ENCODE measurements at places on chromosomes 1 and 21.

DNA sequence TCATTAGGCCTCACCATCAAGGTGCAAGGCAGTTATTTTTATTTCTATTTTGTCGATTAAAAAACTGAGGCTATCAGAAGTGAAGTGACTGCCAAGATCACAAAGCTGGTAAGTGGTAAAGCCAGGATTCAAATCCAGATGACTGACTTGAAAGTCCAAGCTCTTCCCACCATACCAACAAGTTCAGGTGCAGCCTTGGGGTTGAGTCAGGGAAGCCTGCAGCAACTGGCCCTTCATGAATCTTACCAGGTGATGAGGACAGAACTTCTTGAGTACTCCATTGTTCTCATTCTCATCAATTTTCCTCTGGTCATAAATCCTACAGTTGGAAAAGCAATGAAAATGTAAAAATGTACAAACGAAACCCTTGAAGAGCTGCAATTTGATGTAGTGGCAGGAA, 20.2 kb downstream of the PEA15 start:
- no peak for DNase-seq

DNA sequence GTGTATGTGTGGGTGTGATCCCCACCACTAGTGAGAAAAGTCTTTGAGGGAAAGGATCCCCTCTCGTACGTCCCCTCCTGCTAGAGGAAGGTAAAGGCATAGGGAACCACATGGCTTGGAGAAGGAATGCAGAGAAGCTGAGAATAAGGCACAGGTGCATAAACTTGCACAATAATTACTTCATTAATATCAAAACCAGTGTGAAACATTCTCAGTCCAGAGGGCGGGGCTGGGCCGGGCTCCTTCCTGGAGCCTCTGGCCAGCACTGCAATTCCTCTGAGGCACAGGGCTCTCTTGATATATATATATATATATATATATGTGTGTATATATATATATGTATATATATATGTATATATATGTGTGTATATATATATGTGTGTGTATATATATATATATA, 162.6 kb downstream of the TSEN15 start:
- no peak for DNase-seq

GRCh38 chr1:83769594-83770318, 229.2 kb downstream of the TTLL7 start:
- DNase-seq = no peak

DNA sequence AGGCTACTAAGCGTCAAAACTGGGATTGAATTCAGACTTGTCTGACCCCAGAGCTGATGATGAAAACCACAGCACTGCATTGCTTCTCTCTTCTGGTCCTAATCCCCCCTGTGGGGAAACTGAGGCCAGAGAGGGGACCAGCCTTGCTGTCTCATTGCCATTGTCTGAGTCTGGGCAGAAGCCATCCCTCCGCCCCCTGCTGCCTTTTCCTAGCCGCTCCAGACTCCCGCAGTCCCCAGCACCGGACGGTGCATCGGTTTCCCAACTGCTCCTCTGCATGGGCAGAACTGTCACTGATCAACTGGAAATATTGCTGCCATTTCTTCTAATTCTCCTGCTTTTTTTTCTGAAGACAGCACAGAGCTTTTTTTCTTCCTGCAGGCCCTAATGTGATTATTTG, 157.4 kb downstream of the ACTL8 start:
- no peak for DNase-seq

GRCh38 chr1:7580923-7581753, 190.0 kb upstream of the VAMP3 start:
- no peak for DNase-seq

DNA sequence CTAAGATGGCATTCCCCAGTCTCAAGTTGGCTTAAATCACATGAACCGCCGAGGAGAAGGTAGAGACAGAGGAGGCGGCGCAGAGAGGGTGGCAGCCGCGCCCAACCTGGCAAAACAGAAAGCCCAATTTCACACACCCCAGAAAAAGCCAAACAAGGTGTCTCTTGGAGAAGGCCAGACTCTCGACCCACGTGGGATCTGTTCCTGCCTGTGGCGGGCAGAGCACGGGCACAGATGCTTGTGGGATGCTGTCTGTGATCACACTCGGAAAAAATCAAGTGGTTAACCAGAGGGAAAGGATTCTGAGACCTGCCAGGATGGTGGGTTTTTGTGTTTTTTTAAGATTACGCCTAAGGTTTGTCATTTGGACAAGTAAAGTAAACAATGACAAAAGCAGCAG, 80.7 kb downstream of the MRPL37 start:
- DNase-seq = no peak

- no peak for DNase-seq
Observed at GRCh38 chr21:34900376-34900775, 148.7 kb downstream of the RUNX1 start.

DNA sequence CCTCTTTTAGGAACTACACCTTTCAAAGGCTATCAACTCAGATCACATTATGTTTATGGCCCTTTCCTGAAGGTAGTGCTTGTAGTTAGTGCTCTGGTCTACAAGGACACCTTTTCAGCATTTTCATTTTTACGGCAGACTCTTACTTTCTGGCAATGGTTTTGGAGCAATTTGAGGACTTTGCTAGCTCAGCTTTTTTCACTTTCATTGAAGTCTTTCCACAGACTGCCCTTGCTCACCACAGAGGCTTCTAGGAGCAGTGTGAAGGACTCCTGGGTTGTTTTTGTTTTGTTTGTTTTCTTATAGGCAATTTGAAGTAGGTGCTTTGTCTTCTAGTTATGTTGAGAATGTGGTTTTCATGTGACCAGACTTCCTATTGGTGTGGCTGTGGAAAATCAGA, 43.1 kb downstream of the CD55 start:
- no peak for DNase-seq

DNA sequence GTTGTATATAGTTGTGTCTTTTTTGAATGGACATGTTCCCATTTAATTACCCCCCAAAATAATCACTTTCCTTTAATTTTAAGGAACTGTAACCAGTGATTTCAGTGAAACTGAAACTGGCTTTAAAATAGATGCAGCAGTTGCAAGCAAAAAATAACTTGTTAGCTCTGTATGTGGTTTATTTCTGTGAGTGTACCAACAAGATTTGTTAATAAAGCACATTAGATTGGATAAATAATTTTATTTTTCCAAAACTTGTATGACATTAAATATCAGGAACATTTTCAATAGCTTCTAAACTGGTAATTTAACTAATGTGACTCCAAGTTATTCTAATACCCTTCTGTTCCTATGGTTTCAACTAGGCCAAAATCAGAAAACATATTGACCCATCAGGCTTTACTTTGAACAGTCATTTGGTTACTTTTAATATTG, 184.3 kb upstream of the CACYBP start:
- DNase-seq = no peak

DNA sequence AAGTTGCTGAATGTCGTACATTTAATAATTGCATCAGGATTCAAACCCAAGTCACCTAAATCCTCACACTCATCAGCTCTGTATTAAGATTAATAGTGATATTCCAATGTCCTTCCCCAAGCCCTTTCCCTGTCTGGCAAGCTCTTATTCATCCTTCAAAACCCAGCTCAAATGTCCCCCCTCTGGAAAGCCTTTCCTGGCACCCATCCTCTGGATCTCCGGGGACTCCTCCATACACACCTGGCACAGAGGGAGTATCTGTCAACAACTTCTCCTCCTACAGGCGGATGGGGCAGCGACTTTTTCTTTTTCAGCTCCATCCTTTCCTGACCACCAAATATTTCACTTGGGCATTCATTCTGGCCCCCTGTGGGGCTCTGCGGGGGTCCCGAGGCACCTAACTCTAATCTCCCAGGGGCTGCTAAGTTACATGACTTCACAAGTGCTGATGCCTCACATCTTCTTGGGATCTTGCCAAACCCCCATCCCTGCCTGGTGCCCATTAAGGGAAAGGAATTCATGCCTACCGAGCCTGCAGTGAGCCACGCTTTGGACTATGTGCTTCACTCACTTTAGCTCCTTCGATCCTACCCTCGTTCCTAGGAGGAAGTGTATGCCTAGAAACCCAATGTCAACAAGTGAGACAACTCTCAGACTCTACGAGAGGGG, 15.2 kb downstream of the TINAGL1 start:
- no peak for DNase-seq

DNA sequence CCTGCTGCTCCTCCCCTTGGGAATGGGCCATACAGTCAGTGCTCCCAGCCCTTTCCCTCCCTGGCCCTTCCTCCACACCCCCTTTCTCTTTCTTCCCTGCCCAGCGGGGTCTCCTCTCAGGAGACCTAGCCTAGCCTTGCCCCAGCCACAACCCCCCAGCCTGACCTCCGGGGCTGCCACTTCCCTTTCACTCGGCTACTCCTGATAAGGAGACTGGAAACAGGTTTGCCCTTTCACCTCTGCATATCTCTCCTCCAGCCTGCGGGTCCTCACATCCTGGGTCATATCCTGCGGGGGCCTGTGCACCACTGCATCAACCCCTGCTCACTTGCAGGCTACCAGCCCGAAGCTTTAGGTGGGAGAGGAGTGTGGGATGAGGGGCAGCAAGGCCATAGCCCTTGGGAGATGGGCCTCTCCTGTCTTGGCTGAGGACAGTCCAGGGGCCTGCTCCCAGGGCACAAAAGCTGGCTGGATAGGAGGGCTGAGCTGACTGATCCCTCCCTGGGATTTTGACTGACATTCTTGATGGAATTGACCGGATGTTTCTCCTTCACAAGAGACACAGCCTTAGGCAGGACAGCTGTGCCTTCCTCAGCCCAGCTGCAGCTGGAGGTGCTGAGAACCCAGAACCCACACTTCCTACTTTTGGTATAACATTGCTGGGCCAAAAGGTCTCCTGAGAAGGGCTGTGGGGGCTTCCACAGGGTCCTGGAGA, 19.2 kb upstream of the ALX3 start:
- DNase-seq = no peak

DNA sequence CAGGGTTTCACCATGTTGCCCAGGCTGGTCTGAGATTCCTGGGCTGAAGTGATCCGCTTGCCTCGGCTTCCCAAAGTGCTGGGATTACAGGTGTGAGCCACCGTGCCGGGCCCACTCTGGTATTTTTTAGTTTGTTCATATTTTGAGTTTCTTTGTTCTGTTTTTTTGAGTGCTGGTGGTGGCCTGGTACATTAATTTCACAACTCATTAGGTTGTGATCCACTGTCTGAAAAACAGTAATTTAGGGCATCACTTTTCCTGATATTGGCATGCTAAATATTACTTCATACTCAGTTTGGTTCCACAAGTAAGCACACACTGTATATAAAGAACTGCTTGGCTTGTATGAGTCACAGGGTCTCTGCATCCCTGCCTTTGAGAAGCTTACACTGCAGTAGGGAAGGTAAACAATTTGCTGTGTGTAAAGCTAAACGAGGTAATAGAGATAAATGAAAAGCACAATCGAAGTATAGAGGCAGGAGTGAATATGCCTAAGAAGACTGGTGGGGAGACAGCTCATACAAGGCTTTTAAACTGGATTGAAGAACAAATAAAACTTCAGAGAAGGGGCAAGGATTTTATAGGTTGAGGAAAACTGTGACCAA, 7.7 kb downstream of the SNX27 start:
- DNase-seq = no peak

GRCh38 chr1:10663678-10664035, 132.8 kb downstream of the CASZ1 start:
- DNase-seq = no peak

GRCh38 chr1:92211166-92211565, 6.5 kb upstream of the C1orf146 start:
- no peak for DNase-seq

DNA sequence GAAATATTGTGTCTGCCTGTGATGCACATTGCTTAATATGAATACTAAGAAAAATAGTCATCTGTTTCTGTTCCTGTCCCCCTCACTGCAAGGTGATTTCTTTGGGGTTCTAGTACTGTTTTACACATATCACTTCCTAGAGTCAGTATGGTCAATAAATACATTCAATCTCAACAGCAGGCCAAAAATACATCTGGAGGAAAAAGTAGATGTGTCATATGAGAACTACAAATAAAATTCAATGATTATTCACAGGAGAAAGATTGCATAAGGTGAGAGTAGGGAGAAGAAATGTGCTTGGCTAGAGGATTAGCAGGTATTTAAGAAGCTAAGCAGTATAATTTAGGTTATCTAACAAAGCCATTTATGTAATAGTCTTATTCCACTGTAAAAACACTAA, 45.3 kb upstream of the SAMSN1 start:
- no peak for DNase-seq

GRCh38 chr1:170196490-170197236, 50.9 kb downstream of the NTMT2 start:
- no peak for DNase-seq

GRCh38 chr1:200468264-200469001, 58.6 kb upstream of the ZNF281 start:
- DNase-seq = no peak

GRCh38 chr1:66295803-66296202, 238.2 kb upstream of the SGIP1 start:
- DNase-seq = no peak

- DNase-seq = no peak
Observed at GRCh38 chr1:186819126-186819525, 9.6 kb upstream of the PLA2G4A start.

- no peak for DNase-seq
Observed at GRCh38 chr1:190619724-190620123, 142.1 kb upstream of the BRINP3 start.

DNA sequence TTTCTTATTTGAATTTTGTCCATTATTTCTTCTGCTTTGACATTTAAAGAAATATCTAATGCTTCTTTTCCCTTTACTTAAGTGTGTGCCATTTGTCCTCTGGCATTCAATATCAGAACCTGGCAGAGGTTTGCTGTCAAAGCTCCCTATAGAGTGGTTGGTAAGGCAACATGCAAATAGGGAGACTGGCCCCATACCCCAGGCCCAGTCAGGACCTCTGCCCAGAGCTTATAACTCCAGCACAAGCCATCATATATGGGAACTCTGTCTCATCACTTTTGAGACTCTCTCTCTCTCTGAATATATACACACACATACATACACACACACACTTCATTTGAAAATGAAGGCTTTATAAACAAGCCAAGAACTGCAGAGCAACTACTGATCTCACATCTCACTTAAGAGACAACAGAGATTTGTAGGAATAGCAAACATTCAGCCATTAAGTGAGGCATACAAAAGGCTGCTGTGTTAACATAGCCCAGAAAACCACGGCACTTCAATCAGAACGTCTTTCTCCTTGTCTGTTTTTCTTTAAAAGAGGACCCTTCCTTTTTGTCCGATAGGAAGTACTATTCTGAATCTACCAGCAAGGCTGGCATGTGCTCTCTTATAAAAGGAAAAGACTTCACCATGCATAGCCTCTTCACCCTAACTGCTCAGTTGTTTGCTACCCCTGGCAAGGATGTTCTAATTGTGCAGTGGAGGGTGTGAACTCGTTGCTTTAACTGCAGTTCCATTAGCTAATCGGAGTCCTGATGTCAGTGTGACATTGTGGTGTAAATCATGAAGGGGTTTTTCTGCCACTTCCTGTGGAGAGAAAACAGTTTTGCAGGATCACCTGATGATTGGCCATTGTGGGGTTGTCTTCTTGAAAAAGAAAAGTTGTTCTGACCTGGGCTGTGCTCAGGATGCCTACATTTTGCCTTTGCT, 101.7 kb downstream of the NR5A2 start:
- no peak for DNase-seq

- no peak for DNase-seq
Observed at GRCh38 chr1:246497331-246497915, 9.7 kb downstream of the SMYD3 start.

- no peak for DNase-seq
Observed at GRCh38 chr1:196543833-196544232, 64.4 kb downstream of the KCNT2 start.

All from activated T-cell treated with anti-CD3 and anti-CD28 coated beads for 48 hours (primary cell).